Hepatic stellate cell (primary cell): ENCODE measurements at places on chromosomes 12 and 14.
A peak's percentile ranks its signal among the peaks of the same experiment; 100 is the strongest.

- DNase-seq = no peak
These were observed 67.2 kb downstream of the FAR2 start for GRCh38 chr12:29216266-29216665.

- peak; percentile 74 for DNase-seq
These were observed 9.5 kb upstream of the SP7 start for GRCh38 chr12:53345486-53346188.

GRCh38 chr14:76941544-76941943 lies 87.0 kb downstream of the IRF2BPL start:
- no peak for DNase-seq

GRCh38 chr14:50082784-50083466 lies 33.4 kb downstream of the VCPKMT start:
- no peak for DNase-seq

DNA sequence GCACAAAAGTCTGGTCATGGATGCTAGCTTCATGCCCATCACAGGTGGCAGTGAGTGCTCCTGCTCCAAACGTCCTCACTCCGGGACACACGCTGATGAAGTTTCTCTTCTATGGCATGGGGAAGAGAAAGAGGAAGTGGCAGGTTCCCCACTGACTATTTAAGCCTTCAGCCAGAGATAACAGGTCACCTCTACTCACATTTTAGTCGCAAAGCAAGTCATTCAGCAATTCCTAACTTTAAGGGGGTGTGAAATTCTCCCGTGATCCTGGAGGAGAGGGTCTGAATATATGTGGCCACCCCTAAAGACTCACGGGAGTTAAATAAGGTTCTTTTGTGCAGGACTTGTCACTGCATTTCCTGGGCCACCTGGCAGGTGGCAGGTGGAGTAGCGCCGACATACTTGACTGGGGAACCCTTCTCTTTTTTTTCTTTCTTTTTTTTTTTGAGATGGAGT lies 18.8 kb upstream of the RCOR1 start:
- no peak for DNase-seq

DNA sequence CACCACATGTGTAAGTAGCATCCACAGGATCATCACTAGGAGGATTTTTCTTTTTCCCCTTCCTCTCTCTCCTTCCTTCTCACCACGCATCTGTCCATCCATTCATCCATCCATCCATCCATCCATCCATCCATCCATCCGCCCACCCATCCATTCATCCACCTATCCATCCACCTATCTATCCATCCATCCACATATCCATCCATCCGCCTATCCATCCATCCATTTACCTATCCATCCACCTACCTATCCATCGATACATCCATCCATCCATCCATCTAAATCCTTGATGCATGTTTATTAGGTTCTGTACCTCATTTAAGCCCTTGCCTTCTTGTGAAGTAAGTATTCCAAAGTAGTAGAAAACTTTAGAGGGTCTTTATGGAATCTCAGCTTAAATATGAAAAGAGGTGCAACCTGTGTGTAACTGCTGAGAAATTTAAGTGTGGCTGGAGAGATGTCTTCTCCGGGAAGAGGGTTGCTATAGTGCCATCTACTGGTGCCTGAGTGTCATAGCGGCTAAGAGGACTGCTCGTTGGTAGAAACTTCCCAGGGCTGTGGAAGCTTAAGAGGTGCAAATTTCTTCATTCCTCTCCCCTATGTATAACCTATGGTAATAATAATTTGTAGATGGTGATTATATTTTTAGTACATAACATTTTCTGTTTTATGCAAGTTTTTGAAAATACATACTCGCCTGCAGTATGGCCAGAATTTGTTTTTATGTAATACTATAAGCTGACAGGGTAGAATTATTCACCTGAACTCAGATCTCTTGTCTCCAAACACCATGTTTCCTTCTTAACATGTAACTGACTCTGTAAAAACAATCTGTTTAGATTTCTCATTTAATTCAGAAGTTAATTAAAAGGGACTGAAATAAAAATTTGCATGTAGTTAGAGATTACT lies 46.0 kb downstream of the MYO1H start:
- peak; percentile 67 for DNase-seq

GRCh38 chr14:38291681-38292467 lies 36.0 kb upstream of the CLEC14A start:
- DNase-seq = peak; percentile 14

DNA sequence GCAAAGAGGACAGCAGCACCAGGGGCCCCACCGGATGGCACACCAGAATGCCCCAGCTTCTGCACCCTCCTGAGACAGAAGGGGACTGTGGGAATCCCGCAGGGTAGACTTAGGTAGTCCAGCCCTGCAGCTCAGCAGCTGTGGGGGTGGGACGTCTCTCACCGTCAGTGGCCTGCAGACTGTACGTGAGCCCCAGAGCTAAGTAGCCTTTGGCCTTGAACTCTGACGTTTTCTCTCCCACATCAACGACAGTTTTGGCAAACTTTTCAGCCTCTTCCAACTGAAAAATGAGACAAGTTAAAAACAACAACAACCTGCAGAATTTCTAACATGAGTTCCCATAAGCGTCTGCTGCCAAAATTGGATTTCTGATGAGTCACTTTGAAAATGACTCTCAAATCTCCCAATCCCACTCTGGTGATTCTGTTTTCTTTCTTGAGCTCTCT lies 161.4 kb downstream of the TTC7B start:
- DNase-seq = peak; percentile 38

DNA sequence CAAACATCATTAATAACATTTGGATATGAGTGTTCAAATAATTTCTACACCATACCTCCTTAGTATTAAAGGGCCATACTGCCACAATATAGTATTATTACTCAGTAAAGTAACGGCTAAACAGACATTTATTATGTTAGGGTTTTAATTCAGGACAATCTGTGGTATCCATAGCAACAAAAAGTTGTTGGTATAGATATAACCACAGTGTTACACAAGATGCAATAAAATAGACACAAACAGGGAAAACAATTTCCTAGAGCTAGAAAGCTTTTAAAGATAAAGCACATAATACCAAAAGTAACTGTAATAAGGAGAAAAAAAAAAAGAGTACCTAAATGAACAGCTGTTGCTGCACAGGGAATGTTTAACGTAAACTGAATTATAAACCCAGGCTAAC lies 16.1 kb downstream of the CNIH1 start:
- no peak for DNase-seq

DNA sequence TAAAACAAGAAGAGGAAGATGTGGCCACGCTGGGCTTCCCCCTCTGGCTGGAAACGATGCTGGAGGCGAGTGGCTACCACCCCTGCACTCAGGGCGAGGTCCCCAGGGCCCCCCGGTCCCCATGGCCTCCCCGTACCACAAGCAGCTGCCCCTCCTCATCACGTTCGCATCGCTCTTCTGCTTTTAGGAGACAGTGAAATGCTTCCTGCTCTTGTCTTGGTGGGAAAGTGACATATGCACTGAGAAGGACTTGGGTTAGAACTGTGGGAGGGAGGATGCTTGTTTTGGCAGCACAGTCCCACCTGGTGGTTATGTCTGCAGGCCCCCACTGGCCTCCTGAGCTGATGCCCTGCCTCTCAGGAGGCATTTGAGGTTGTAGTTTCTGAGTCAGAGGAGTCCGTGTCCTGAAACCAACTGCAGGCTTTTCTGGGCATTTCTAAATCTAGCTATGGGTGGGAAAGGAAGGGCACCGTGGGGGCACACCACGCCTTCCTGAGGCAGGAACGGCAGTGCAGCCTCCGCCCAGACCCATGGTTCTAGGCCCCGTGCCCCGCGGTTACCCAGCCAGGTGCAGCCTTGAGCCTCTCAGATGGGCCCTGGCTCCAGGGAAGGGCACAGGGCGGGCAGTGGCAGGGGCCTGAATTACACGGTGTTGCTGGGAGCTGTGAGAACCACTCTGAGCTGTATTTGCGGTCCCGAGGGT lies 139.3 kb downstream of the ADGRD1 start:
- no peak for DNase-seq

- DNase-seq = no peak
These were observed 68.0 kb downstream of the CCDC88C start for GRCh38 chr14:91349481-91350074.

GRCh38 chr12:27486961-27487360 lies 37.0 kb upstream of the PPFIBP1 start:
- no peak for DNase-seq

- no peak for DNase-seq
These were observed 47.5 kb downstream of the PIWIL1 start for GRCh38 chr12:130385193-130385592.

- no peak for DNase-seq
These were observed 26.3 kb upstream of the TCP11L2 start for GRCh38 chr12:106276032-106276740.

DNA sequence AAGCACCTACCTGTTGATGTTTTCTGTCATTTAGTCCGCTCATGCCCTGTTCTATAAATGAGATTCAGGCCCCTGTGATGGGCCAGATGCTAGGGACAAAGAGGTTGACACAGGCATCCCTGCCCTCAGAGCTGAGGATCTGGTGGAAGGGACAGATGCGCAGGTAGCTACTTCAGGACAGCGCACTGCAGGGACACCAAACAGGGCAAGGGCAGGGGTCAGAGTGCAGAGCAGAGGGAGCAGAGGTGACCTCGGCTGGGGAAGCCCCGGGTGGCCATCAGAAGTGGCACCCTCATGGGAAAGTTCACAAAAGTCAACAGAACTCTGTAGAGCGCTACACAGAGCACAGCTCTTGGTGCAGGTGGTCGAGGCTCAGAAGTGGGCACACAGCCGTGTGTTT lies 5.6 kb upstream of the PNMA1 start:
- DNase-seq = no peak

GRCh38 chr12:128140551-128140950 lies 126.4 kb upstream of the TMEM132C start:
- no peak for DNase-seq

DNA sequence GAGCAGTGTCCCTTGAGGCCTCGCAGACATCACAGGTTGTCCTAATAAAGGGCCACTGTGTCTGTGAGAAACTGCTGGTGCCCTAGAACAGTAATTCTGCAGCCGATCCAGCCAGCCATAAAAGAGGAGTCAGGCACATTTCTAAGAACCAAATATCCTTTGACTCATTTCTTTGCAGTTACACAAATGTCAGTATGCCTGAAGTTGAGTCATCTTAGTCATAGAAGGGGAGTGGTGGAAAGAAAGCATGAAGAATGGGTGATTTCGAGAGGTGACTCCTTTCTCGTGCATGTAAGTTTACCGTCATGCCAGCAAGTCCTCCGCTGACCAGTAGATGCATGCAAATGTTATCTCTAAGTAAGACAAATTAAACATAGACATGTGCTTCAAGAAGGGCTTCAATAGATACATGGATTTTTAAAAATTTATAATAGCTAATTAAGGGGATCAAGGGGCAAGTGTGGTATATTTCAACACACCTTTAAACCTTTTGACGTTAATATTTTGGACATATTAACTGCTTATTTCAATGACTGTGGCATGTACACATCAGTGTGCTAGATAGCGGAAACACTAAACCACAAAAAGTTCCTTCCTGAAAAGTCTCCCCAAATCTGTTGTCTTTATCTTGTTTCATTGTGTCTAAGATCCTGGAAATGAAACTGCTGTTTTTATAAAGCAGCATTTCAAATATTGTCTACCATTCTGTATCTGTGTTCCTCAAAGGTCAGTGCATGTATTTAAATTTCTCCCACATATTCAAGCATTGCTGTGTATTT lies 497.4 kb downstream of the NPAS3 start:
- DNase-seq = no peak

DNA sequence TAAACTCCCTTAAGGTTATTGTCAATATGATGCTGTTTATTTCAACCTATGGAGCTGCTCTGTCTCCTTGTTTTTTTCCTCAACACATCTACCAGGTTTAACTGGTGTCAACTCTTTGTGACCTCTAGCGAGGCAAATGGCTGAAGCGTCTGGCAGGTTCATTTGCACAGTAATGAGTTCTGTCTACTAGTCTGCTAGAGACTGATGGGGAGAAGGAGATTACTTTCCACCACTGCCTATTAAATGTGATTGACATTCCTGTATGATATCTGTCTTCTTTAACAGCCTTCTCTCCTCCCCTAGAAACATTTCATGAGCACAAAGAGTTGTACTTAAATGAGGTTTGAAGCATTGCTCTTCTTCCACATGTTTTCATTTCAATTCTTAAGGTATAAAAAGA lies 253.7 kb downstream of the SLC6A15 start:
- DNase-seq = no peak

GRCh38 chr12:4086481-4086880 lies 187.1 kb upstream of the CCND2 start:
- DNase-seq = no peak

GRCh38 chr14:101226603-101227425 lies 323.3 kb upstream of the RTL1 start:
- no peak for DNase-seq

GRCh38 chr12:116376354-116377193 lies 99.1 kb upstream of the MED13L start:
- peak; percentile 44 for DNase-seq

DNA sequence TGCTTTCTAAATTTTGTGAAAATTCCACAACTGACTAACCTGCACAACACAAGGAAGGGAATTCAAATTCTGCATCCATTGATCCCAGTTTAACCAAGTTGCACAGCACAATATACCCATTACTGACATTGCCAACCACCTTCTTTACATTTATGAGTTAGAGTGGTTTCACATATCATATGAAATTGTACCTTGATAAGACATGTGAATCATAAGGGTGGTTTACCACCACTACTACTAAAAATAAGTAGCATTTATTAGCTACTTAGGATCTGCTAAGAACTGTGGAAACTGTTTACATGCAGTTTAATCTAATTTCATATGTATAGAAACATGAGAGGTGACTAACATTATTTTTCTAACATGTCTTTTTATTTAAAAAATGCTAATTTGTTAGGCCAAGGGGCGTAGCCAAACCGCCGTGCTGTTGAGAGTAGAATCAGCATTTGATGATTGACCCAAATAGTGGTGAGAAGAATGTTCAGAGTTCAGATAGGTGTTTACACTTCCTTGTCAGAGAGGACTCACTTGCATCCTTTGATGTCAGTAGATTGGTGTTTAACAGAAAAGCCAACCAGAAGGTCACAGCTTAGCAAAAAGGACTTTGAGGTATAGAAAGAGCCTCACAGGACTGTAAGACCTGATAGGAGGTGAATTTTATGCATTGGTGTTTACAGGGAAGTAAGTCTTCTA lies 56.2 kb downstream of the LRFN5 start:
- DNase-seq = no peak

DNA sequence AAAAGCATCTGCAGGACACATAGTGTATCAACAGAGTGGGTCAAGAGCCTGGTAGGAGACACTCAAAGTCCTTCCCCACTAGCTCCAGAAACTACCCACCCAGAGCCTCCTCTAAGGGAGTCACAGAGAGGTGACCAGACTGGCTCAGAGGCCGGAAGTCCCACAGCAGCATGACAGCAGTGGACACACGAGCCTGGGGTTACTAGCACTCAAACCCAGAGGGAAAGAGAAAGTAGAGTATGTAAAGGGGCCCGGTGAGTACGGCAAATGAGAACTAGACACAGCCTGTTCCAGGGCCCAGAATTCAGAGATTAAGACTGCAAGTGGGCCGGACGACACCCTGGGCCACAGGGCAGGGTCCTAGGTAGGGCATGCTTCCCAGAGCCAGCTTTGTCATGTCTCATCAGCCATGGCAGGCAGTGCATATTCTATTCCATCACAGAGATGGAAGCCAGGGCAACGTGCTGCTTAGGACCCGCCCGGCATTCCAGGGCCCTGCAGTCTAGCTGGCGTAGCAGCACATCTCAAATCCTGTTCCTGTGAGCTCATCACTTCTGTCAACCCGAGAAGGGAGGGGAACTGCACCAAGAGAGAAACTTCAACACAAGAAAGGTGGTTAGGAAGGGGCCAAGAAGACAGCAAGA lies 4.2 kb downstream of the IFFO1 start:
- peak; percentile 77 for DNase-seq
